ENCODE measurements at places on chromosomes 16 and 17. TPM values are rescaled to one million over a fixed set of nuclear protein-coding genes. Genes with fewer than 3 reads are reported as not detected.

GRCh38 chr16:57503366-57503765 lies 17.1 kb upstream of the DOK4 start:
- DNase-seq: no peak

DNA sequence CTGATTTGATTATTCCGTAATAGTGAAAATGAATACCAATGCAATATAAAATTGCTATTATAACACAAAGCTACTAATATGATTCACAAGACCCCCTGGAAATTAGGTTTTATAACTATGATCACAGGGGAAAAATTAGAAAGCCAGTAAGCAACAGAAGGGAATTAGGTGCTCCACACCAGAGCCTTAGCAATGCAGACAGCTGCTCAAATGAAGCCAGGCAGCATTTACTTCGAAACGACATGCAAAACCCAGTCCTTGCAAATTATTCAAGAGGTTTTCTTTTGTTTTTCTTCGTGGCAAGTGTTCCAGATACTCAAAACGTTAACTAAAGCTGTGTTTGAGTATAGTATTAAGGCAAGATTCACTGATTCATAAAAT lies 47.9 kb downstream of the TOX3 start:
- DNase-seq: no peak

- no peak for DNase-seq
These were observed 21.6 kb downstream of the PLA2G10 start for GRCh38 chr16:14672403-14672971.

- peak; percentile 74 for DNase-seq
These were observed 18.5 kb downstream of the TOP2A start for GRCh38 chr17:40399185-40399584.

DNA sequence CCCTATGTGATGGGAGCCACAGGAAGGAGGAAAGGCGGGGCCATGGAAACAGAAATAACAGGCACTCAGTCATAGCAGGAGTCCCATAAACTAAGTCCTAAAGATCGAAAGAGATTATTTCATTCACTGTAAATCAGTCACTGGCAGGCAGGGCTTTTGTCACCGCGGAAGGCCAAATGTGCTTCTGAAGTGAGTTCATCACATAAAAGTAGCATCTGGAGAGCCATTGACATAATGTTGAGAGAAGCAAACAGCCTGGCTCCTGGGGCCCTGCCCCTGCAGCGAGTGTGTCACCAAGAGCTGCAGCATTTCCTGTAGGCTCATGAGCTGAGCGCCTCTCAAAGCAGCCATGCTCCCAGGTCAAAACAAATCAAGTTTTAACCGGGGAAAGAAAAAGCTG lies 476.2 kb downstream of the HAPSTR1 start:
- DNase-seq: no peak

CIITA gene
- not detected for total RNA-seq

CRHR1 gene
- not detected for total RNA-seq

GALR2 gene
- total RNA-seq: not detected

All from IMR-90 (cell line).